ENCODE measurements at places on chromosomes 2 and 18.

DNA sequence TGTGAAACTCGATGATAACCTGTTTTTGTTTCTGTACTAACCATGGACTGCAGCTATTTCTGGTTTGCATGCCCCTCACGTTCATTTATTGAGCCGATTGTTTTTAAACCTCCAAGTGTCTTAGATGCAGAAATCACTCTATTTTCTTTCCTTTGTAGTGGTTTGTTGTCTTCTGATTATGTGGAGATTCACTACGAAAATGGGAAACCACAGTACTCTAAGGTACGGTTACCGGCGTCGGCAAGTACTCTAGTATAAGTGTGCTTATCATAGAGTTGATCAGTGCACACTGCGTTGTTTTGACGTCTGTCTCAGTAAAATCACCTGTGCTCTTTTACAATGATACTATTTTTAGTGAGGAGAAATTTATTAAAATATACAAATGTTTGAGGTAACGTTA lies 87.4 kb downstream of the ADAM23 start:
- DNase-seq: no peak

- DNase-seq: no peak
Observed at GRCh38 chr2:171404261-171404660, 29.5 kb downstream of the METTL8 start.

DNA sequence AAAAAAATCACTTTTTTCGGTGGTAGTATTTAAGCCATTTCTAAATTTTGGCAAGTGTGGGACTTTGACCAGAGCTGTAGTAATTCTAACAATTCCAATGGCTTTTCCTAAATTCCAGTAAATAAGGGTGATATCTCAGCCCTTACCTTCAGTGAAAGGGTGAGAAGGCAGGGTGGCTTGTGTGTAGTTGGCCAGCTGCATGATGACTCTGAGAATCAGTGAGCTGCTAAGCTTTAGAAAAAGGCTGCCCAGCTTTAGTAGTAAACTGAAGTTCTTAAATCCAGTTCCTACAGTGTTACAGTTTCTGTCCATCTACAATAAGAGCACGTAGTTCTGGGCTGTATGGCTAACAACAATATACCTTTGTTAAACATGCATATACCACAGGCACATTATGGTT lies 42.0 kb downstream of the OXER1 start:
- DNase-seq: no peak

- no peak for DNase-seq
Observed at GRCh38 chr2:161552015-161552414, 72.2 kb upstream of the SLC4A10 start.

GRCh38 chr2:113232123-113232522 lies 46.6 kb downstream of the PAX8 start:
- DNase-seq: no peak

DNA sequence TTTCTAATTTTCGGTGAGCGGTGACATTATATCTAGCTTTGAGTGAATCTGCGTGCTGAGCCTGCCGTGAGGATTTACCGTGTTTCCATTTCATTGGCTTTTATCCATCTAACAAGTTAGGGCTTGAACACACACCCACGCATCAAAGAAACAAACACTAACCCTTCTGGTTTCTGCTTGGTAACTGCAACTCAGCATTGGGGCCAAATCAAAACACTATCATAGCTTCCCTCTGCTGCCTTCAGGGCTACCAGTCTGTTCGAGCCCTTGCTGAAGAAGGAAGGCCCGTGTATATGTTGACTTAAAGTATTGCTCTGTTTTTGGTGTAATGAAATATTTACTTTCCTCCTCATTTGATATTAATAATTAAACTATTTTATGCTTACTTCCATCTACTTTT lies 227.2 kb downstream of the PHLPP1 start:
- DNase-seq: no peak

GRCh38 chr2:7096726-7097352 lies 179.6 kb downstream of the RNF144A start:
- DNase-seq: no peak

GRCh38 chr2:172836347-172836821 lies 100.7 kb downstream of the RAPGEF4 start:
- DNase-seq: no peak

DNA sequence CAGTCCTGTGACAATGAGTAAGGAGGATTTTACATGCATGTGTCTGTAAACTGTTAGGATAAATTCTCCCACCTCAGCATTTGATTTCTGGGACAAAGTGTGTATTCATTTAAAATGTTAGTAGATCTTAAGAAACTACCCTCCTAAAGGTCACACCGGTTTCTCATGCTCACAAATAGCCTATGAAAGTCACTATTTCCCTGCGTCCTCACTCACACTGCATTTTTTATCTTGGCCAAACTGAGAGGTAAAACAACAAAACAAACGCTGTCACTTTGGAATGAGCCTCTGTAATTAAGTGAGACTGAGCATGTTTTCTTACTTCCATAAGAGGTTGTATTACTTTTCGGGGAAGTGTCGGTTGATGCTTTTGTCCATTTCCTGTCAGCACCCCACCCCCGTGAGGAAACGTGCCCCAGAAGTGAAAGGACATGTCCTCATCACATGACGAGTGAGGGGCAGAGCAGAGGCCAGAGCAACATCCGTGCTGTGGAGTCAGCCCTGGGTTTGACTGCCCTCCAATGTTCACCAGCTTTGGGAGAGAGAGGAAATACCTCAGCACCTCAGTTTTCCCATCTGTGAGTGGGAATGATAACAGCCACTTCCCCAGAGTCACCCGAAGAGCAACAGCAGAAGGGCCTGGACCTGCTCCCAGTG lies 3.1 kb downstream of the GYPC start:
- peak; percentile 89 for DNase-seq

GRCh38 chr18:8752329-8752728 lies 47.0 kb downstream of the MTCL1 start:
- DNase-seq: no peak

DNA sequence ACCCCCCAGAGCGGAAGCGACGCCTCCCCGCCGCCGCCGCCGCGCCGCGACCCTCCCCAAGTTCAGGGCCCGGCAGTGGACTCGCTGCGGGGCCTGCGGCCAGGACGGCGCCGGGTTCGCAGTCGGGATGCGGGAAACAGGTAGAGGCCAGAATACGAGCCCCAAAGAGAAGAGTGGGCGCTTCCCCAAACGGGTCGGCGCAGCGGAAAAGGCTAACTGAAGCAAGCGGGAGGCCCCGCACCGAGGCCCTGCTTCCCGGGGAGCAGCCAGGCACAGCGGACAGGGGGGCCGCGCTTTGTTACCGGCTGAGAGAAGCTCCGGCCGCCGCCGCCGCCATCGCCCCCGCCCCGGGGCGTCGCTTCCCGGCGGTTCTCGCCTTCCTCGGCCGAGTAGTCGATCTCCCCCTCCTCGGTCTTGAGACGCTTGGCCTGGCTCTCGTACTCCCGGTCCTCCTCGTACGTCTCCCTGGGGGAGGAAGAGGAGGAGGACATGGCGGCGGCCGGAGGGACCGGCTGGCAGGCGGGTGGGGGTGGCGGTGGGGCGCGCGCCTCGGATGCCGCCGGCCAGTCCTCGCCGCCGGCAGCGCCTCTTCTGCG lies 494 bp downstream of the HNRNPLL start:
- no peak for DNase-seq

GRCh38 chr2:10449838-10450691 lies 1.9 kb upstream of the ODC1 start:
- DNase-seq: no peak

- DNase-seq: no peak
Observed at GRCh38 chr2:163701399-163702195, 34.2 kb downstream of the FIGN start.

DNA sequence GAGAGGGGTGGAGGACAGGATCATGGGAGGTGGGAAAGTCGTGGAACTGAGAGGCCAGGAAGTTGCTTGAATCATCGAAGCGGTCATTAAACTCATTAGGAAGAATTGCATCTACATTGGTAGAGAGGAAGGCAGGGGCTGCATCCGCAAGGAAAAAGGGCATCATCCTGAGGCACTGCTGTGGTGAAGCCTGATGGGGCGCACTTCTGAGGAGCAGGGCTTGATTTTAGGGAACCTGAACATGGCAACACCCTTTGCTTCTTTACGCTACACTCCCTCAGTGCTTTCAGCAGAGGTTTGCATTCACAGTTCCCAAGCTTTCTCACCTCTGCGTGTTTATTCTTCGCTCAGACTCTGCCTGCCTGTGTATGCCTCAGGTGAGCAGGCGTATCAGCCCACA lies 352.0 kb upstream of the RAB6C start:
- no peak for DNase-seq

All from mesenteric fat pad (tissue), 1 donor.